Endothelial cell of umbilical vein (primary cell): ENCODE measurements at places on chromosomes 5 and 9.

DNA sequence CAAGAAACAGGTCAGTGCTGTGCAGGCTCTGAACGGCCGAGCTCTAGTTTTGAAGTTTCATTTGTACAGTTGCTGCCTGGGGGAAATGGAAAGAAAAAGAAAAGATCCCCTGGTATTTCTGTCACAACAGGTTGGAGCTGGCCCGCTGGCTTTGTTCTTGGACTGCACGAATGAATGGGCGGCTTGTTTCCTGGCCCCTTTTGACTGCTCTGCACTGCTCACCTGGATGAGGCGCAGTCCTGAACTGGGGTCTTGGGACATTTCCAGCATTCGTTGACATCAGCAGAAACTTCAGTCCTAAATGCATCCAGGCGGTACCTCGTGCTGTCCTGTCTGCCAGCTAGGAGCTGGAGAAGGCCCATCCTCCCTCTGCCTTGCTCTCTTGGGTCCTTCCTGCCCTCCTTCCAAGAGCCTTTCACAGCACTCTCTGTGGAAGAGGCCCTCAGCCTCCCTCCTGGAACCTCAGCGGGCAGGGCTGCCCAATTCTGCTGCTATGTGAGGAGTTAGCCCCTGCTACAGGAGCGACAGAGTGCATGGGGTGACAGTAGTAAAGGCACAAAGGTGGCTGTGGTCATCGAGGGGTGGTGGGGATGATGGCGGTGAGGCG lies 189.2 kb downstream of the FSTL4 start:
- no peak for DNase-seq

DNA sequence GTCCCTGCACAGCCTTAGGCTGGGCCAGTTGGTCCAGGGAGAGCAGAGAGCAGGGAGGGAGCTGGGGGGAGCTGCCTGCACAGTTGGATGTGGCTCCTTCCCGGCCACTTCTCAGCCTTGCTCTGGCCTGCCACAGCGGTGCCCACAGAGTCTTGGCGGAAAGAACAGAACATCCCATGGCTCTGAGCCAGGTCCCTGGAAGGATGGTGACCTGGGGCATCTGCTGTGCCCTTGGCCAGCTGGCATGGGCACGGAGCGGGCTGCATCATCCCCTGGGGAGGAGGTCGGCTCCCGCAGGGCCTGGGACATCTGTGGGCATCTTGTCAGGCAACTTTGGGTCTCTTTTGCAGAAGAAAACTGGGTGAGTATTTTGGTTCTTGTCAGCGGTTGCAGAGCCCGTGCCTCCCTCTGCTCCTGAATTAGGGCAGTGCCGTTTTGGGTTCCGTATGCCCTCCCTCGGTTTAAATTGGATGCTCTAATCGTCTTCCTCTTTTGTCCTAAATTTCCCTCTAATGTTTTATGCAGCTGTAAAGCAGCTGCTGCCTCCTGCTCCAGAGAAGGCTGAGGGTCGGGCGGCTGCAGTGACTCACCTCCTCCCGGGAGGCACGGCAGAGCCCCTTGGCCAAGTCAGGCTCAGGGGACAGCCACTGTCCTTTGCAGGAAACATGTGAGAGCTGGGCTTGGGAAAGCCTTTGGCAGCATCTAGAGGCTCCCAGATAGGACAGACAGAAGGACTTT lies 10.5 kb upstream of the NACC2 start:
- DNase-seq: no peak

DNA sequence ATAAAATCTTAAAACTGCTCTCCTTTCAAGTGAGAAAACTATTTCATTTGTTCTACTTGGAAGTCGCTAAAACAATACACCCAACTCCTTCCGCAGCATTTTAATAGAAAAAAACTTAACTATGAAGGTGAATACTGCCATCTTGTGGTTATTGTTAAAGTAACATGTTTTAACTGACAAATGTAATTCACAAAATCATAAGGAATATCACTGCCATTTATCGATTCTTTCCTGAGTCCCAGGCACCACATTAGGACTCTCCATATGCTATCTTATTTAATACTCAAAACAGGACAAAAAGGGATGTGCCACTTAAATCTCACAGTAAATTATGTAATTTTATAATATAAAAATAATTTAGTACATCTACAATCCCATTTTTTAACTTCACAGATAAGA lies 130.5 kb upstream of the ITGA1 start:
- DNase-seq: peak; percentile 58

- DNase-seq: no peak
These were observed 224.9 kb downstream of the CACNA1B start for GRCh38 chr9:138102246-138103051.

GRCh38 chr5:124661317-124662141 lies 84.9 kb downstream of the ZNF608 start:
- peak; percentile 91 for DNase-seq

DNA sequence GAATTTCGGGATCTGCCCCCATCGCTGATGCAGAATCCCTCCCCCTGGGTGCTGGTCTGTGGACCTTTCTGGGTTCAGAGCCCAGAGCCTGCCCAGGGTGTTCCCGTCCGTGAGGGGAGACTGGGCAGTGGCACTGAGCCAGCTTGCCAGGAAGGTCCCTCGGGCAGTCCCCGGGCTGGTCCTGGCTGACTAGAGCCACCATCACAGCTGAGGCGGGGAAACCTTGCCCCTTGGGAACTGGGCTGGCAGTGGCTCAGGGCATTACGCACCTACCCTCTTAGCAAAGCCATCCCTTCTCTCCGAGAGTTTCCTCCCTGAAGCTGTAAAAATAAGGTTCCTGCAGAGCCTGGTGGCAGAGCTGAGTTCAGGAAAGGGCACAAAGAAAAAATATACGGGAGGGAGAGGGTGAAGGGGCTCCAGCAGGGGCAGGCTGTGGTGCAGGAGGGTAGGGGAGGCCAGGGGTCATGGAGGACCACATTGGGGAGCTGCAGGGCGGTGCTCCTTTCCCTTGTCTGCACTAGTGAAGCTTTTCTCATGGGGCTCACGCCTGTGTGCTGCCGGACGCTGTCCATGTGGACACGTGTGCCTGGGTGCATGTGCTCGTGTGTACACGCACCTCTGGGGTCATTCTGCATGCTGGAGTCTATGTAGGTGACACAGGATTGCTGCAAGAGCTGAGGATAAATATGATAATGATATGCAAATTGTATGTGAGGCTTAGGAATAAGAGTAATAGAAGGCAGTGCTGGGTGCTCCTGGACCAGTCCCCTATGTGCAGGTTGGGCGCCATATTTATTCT lies 118.9 kb downstream of the LHX2 start:
- peak; percentile 18 for DNase-seq

DNA sequence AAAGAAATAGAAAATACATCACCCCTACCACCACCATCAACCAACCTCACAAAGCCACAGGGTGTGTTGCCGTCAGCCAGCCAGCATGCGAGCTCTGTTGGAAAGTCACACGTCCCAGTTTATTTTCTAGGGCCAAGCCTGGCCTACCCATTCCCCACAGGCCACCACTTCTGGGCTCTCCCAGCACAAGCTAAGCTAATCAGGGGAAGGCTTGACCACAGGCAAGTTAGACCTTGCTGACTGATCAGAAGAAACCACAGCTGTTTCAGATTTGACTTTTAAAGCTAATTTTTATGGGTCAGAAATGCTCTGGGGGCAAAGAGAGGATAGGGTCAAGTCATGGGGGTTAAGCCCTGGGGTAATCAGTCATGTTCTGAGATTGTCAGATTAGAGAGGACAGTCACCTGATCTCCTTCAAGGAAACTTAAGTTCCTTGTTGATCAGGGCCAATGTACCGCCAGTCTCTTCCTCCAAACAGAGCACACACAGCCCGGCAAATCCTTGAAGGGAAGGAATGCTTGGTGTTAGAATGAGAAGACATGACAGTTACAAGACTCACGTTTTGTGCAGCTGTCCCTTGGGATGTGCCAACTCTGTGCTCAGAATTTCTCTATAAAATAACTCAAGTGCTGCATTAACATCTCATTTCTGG lies 7.6 kb downstream of the SHB start:
- DNase-seq: no peak

DNA sequence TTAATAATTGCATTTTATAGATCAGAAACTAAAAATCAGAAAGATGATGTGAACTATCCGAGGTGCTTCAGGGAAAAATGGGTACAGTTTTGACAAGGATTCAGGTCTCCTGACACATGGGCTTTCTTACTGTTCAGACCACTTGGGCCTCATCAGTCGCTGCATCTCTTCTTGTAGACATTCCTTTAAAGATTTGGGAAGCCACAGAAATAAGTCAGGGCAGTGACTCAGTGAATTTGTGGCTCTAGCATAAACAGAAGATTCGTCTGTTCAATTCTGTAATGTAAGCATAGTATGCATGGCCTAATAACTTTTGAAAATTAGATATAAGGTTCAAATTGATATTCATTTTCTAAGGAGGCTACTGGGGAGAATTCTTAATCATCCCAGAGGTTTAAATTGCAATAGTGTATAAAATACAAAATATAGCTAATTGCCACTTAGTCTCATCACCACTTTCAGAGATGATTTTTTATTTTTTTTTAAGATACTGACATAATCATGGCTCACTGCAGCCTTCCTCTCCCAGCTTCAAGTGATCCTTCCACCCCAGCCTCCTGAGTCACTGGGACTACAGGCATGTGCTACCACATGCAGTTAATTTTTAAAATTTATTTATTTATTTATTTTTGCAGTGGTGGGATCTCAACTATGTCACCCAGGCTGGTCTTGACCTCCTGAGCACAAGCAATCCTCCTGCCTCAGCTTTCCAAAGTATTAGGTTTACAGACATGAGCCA lies 48.9 kb downstream of the RASEF start:
- no peak for DNase-seq

GRCh38 chr9:17986595-17986994 lies 407.7 kb downstream of the SH3GL2 start:
- DNase-seq: no peak

- DNase-seq: peak; percentile 14
These were observed 121.7 kb downstream of the ACTBL2 start for GRCh38 chr5:57360871-57361270.

GRCh38 chr9:71592400-71592799 lies 175.9 kb downstream of the CEMIP2 start:
- no peak for DNase-seq

- DNase-seq: no peak
These were observed 56.5 kb downstream of the ANKRD33B start for GRCh38 chr5:10620346-10620745.

DNA sequence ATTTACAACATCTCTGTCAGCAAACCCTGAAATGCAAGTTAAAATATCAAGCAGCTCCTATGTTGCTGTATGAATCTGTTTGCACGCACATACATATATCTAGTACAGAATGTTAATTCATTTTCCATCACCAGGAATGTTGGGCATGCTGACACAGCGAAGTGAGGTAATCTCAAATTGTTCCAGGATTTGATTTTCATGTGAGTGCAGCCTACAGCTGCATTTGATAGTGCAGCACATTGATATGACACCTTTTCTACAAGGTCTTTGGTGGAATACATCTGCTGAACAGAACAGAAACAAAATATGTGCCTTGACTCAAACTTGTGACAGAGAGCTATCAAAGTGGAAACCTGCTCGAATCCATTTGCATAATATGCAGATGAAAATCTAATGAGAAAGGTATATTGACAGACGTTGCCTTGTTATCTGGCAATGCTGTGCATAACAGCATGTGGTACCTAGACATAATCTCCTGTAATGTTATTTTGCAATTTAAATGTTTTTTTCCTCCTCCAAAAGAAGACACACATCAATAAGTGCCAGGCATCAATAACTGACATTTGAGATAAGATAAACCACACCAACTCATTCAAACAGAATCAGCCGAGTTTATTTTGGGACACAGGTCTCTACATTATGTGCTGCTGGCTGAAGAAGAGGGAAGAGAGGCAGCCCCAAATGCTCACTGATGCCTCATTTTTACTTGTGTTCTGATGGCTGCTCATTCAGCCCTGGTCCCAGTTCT lies 512.2 kb downstream of the ZNF608 start:
- DNase-seq: no peak

DNA sequence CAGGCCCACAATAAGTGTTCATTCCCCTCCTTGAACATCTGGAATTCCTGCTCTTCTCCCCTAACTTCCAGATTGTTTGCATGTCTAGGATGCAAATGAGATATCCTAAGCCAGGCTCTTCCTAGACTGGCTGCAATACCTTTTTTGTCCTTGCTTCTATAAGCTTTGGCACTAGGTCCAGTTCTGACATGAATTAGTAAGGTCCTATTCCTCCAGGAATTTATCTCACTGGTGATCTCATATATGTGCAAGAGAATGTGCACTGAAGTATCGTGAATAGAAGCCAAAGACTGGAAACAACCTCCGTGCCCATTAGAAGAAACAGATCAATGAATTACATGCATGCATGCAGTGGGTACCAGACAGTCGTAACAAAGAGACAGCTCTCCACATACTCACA lies 25.2 kb downstream of the DUSP1 start:
- DNase-seq: no peak

- DNase-seq: no peak
These were observed 7.7 kb downstream of the NR3C1 start for GRCh38 chr5:143395638-143396352.

- no peak for DNase-seq
These were observed 672 bp downstream of the PAXX start for GRCh38 chr9:136992819-136993369.

GRCh38 chr9:12416716-12417115 lies 276.5 kb upstream of the TYRP1 start:
- DNase-seq: no peak

GRCh38 chr5:145718956-145719355 lies 116.2 kb downstream of the PRELID2 start:
- DNase-seq: peak; percentile 24
